Activated T-cell treated with anti-CD3 and anti-CD28 coated beads, Interleukin-2, amount 50 U/mL, for 4 hours (primary cell): ENCODE measurements at places on chromosomes 4 and X.

- DNase-seq, result no peak
These were observed 139.1 kb downstream of the COL4A6 start for GRCh38 chrX:108299101-108299591.

GRCh38 chr4:147786531-147786930 is 54.6 kb downstream of the ARHGAP10 start:
- DNase-seq, result no peak

- no peak for DNase-seq
These were observed 6.1 kb upstream of the ABRAXAS1 start for GRCh38 chr4:83490876-83491450.

- DNase-seq, result no peak
These were observed 269.4 kb upstream of the FAT4 start for GRCh38 chr4:125045311-125045710.

DNA sequence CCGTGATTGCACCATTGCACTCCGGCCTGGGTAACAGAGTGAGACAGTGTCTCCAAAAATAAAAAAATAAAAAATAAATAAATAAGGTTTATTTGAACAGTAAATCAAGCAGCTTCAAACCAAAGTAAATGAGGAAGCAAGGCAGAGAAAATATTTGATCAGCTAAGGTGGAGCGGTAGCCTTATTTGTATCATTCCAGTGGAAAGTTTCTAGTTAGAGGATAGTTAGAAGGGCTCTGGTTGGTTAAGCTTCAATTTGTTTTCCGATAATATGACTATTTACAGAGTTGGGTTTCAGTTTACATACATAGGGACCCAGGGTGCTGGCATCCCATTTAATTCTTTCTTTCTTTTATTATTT is 21.8 kb upstream of the OPHN1 start:
- DNase-seq, result no peak

DNA sequence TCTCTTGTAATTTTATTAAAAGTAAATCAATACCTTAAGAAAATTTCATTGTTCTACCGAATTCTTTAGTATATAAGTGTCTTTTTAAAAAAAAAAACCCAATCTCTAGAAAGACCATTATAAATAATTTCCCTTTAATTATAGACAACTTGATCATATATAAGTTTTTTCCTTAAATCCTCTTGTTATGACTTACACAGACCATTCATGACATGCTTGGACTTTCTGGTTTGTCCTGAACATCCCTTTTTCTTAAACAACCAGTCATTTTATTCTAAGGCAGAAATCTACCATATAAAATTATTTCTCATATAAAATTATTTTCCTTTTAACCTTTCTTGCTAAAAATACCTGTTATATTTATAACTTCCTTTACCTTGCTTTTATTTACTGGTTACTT is 15.4 kb upstream of the FHDC1 start:
- DNase-seq, result no peak

GRCh38 chr4:114078636-114079035 is 99.2 kb upstream of the ARSJ start:
- DNase-seq, result no peak

- DNase-seq, result no peak
These were observed 16.9 kb upstream of the PHEX start for GRCh38 chrX:22015139-22015750.
